ENCODE measurements at places on chromosomes 7 and 10. TPM values are rescaled to one million over a fixed set of nuclear protein-coding genes. Genes with fewer than 3 reads are reported as not detected.

DNA sequence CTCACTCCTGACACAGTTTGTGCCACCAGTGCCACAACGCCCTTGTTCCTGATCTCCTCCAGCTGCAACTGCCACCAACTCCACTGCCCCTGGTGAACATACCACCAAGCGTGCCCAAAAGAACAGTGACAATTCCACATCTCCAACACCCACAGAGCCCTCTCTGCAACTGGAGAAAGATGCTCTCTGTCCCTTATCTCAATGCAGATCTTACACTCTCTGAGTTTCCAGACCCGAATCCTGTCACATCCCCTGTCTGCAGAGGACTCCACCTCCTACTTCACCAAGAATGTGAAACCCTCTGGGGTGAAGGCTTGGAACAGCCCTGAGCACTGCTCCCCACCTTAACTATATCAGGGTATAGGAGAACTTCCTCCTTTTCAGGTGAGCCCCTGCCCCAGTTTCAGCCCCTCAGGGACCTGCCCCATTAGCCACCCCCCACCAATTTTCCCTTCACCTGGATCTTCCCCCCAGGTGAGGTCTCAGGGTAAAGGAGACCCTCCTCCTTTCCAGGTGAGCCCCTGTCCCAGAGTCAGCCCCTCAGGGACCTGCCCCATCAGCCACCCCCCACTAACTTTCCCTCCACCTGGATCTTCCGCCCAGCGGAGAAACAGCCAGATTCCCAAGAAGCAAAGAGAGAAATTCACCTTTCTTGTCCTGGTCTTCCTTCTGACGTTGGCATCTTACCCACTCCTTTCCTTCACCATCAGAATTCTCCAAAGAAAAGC is 55.0 kb downstream of the CPXM2 start:
- H3K36me3 ChIP-seq = no peaks in the 10 kb centered on the region
- DNase-seq = no peak
- no peaks in the 10 kb centered on the region for H3K4me1 ChIP-seq
- H3K4me3 ChIP-seq = no peak overlapping the region

DNA sequence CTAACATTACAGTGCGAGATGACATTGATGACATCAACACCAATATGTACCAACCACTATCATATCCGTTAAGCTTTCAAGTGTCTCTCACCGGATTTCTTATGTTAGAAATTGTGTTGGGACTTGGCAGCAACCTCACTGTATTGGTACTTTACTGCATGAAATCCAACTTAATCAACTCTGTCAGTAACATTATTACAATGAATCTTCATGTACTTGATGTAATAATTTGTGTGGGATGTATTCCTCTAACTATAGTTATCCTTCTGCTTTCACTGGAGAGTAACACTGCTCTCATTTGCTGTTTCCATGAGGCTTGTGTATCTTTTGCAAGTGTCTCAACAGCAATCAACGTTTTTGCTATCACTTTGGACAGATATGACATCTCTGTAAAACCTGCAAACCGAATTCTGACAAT is 4.3 kb downstream of the GPR22 start:
- H3K4me3 ChIP-seq = no peak overlapping the region
- no peak for DNase-seq
- H3K27me3 ChIP-seq = no peaks in the 10 kb centered on the region
- no peaks in the 10 kb centered on the region for H3K4me1 ChIP-seq
- no peaks in the 10 kb centered on the region for H3K36me3 ChIP-seq

DNA sequence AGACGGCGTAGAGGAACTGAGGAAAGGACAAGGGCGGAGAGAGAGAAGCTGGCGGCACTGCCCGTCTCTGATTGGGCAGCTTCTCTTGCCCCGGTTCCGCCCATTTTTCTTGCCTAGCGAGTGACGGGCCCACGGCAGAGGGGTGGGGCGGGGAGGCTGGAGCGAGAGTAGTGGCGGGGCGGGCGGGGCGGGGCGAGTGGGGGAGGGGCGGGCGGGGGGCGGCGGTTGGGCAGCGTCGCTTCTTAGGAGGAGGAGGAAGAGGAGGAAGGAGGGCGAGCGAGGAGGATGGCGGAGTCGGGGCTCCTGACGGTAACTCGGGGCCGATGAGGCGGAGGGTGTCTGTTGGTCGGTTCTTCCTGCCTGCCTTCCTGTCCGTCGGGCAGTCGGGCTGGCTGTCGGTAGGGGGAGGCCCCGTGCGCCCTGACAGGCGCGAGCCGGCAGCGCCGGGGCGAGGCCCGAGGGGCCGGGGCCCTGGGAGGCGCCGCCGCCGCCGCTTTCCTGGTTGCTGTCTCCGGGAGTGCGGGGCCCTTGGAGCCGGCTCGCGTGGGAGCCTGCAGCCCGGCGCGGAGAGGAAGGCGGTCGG is at the start of gene SHOC2:
Gene SHOC2 (plus strand): TSS at position 256 of the 583 bp plus-strand sequence. CDS start 44,755 bp downstream, outside the sequence.
- no peaks in the 10 kb centered on the region for H3K27me3 ChIP-seq
- no peaks in the 10 kb centered on the region for H3K36me3 ChIP-seq
- H3K27ac ChIP-seq = peak within 1 kb of the TSS; percentile 100
- H3K4me1 ChIP-seq = no peaks in the 10 kb centered on the region

- H3K4me1 ChIP-seq = no peaks in the 10 kb centered on the region
- no peak overlapping the region for H3K27ac ChIP-seq
- no peak for DNase-seq
- H3K36me3 ChIP-seq = no peaks in the 10 kb centered on the region
Measured at GRCh38 chr10:69646185-69647060, 16.4 kb downstream of the FAM241B start.

- no peak overlapping the region for H3K4me3 ChIP-seq
- no peaks in the 10 kb centered on the region for H3K27me3 ChIP-seq
- no peak for DNase-seq
- no peak overlapping the region for H3K27ac ChIP-seq
- H3K4me1 ChIP-seq = peaks cover 7% of the 10 kb centered on the region
- no peaks in the 10 kb centered on the region for H3K36me3 ChIP-seq
Measured at GRCh38 chr7:106076537-106076936, 35.6 kb downstream of the SYPL1 start.

- H3K27me3 ChIP-seq = no peaks in the 10 kb centered on the region
- no peaks in the 10 kb centered on the region for H3K36me3 ChIP-seq
- DNase-seq = no peak
- no peak overlapping the region for H3K27ac ChIP-seq
- H3K4me3 ChIP-seq = no peak overlapping the region
- H3K4me1 ChIP-seq = no peaks in the 10 kb centered on the region
Measured at GRCh38 chr10:52853704-52854103, 81.1 kb upstream of the MBL2 start.

SRGN gene
- 22.1 TPM for total RNA-seq

DNA sequence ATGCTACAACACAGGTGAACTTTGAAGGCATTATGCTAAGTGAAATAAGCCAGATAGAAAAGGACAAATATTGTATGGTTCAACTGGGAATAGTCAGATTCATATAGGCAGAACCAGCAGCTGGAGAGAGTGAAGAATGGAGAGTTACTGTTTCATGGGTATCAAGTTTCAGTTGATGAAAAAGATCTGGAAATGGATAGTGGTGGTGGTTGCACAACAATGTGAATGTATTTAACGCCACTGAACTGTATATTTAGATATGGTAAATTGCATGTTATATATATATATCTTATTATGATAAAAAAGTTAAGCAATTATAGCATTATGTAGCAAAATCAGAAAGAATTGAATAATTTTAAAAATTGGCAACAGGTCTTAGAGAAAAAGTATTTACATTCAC is 3.9 kb downstream of the LMBR1 start:
- H3K4me3 ChIP-seq = no peak overlapping the region
- H3K27ac ChIP-seq = no peak overlapping the region
- no peak for DNase-seq
- H3K27me3 ChIP-seq = no peaks in the 10 kb centered on the region

SPDYE5 gene
- total RNA-seq = 0.04 TPM

DNA sequence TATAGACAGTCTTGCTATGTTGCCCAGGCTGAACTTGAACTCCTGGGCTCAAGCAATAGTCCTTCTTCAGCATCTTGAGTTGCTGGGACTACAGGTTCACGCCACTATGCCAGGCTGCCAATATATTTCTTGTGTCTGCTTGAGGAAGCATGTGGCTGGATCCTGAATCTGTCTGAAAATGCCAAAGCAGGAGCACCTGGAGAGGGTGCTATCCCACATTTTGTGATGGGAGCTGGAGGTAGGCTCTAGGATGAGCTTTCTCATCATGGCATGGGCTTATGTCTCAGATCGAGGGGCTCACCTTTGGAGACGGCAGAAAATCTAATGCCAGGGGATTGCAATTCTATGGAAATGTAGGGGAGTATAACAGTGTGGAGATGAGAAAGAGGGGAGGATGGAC is 744.2 kb downstream of the GRID1 start:
- no peak overlapping the region for H3K27ac ChIP-seq
- DNase-seq = no peak
- H3K4me1 ChIP-seq = no peaks in the 10 kb centered on the region

DNA sequence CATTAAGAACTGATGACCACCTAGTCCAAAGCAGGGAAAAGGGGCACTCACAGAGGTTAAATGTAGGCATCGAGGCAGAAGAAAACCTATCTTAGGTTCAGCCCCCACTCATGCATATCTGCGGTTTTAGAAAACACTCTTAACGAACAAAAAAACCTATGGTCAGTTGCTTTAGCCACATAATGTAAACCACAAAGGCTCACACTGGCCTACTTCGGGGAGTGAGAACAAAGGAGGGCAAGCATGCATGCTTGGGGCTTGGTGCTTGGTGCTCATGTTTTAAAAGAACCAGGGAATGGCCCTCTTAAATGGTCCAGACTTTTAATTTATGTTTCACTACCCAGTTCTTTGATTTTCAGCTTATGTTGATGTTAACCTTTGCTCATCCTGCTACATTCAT is 14.2 kb downstream of the INSYN2A start:
- peaks cover 9% of the 10 kb centered on the region for H3K36me3 ChIP-seq
- no peak for DNase-seq
- H3K27me3 ChIP-seq = no peaks in the 10 kb centered on the region
- H3K4me1 ChIP-seq = no peaks in the 10 kb centered on the region
- no peak overlapping the region for H3K27ac ChIP-seq

DNA sequence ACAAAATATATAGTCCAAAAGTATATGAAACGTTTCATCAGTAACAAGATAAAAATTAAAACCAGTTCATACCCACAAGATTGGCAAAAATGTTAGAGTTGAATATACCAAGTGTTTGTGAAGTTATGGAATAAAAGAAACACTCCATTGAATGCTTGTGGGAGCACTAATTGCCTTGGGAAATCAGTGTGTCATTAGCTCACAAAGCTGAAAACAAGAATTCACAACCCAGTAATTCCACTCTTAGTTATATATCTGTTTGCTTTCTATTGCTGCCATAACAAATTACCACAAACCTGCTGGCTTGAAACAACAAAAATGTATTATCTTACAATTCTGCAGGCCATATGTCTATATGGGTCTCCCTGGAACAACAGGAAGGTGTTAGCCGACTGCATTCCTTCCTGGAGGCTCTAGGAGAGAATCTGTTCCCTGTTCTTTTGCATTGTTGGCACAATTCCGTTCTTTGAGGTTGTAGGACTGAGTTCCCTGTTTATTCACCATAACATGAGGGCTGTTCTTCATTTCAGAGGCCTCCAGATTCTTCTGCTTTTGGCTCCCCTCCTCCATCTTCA is 45.7 kb downstream of the SEM1 start:
- no peak for DNase-seq
- H3K27me3 ChIP-seq = no peaks in the 10 kb centered on the region
- H3K27ac ChIP-seq = no peak overlapping the region
- H3K4me3 ChIP-seq = no peak overlapping the region

DNA sequence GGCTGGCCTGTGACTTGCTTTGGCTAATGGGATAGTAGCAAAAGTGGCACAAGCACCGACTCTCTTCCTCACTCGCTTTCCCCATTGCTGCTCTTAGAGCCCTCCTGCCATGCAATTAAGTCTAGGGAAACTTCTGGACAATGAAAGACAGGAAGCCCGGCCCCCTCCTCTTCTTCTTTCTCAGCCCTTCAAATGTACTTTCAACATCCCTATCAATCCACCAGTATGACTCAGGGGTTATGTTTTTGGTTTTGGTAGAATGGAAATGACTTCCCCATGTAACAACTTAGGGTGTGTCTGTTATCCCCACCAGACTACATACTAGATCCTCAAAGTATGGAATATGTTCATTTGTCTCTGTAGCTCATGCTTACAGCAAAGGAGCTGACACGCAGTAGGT is 139.0 kb upstream of the GDF10 start:
- no peaks in the 10 kb centered on the region for H3K27me3 ChIP-seq
- no peaks in the 10 kb centered on the region for H3K36me3 ChIP-seq
- H3K27ac ChIP-seq = no peak overlapping the region

BAIAP2L1 gene
- 2.9 TPM for total RNA-seq

- H3K4me1 ChIP-seq = peaks cover 19% of the 10 kb centered on the region
- no peak overlapping the region for H3K27ac ChIP-seq
- no peak for DNase-seq
- no peaks in the 10 kb centered on the region for H3K27me3 ChIP-seq
- no peak overlapping the region for H3K4me3 ChIP-seq
- no peaks in the 10 kb centered on the region for H3K36me3 ChIP-seq
Measured at GRCh38 chr10:77068969-77069368, 568.6 kb downstream of the KCNMA1 start.

GRCh38 chr7:84654273-84654672 is 459.7 kb upstream of the SEMA3A start:
- no peak for DNase-seq
- H3K27me3 ChIP-seq = no peaks in the 10 kb centered on the region
- no peak overlapping the region for H3K27ac ChIP-seq

OTUD1 gene
- 24.1 TPM for total RNA-seq

PRLHR gene
- total RNA-seq = not detected

DNA sequence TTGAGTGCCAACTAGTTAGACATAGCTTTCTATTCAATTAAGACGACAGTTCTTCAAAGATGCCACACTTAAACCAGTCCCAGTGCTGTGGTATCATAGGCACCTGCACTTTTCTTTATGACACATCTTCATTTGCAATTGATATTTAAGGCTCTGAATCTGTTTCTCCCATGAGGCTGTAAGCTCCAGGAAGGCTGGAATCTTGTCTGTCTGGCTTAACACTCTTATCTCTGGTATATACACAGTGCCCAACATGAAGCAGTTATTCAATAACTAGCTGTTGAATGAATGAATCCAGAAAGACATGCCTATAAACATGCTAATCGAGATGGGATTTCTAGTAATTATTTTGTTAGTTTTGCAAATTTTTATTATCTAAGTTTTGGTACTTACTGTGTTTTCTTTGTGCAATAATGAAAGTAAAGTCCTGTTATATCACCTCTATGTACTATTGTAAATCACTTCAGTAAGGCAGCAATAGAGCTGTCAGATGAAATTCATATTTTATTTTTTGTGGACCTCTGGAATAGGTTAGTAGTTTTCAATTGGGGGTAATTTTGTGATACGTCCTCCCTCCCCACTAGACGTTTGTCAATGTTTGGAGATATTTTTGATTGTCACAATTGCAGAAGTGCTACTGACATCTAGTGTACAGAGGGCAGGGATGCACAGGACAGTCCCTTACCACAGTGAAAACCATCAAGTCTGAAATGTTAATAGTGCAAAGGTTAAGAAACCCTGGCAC is 51.3 kb upstream of the STEAP4 start:
- H3K4me3 ChIP-seq = no peak overlapping the region
- H3K27ac ChIP-seq = no peak overlapping the region
- H3K36me3 ChIP-seq = no peaks in the 10 kb centered on the region
- H3K4me1 ChIP-seq = no peaks in the 10 kb centered on the region
- no peaks in the 10 kb centered on the region for H3K27me3 ChIP-seq
- peak; percentile 30 for DNase-seq

ERVW-1 gene
- 0.40 TPM for total RNA-seq
